Esophagus squamous epithelium (tissue), 5 donors: ENCODE measurements at places on chromosomes 2 and 18.

GRCh38 chr18:179499-179898, 21.1 kb downstream of the USP14 start:
- DNase-seq = no peak

GRCh38 chr2:142914507-142915313, 37.2 kb downstream of the KYNU start:
- DNase-seq = no peak

DNA sequence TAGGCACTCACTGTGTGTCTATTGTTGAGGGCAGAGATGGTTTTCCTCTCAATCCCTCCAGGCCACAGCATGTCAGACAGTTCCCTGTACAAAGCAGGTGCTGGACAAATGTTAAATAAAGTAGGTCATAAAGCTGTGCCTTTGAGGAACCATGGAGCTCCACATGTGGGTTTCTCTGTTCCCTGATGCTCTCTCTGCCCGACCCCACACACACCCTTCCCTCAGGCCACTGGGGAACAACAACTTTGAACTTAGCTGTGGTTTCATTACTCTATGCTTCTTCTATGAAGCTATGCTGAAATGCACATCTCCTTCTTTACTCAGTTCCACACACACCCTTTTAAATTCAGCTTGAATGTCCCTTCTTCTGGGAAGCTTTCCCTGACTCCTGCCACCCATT, 415.3 kb downstream of the HRH4 start:
- no peak for DNase-seq

DNA sequence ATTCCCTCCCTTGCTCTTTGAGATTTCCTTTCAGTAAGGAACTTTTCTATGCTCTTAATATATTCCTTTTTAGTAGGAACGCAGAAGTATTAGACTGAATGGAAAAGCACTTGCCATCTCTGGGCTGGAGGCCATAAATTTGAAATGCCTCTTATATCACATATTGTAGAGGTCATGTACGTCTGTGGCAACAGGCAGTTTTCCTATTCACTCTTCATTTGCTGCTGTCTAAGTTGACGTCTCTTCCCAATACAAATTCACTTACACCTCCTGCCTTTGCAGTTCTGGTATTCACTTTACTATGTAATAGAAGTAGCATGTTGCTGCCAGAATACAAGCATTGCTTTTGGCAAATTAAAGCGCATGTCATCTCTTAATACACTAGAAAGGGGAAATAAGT, 34.7 kb downstream of the MGAT4A start:
- no peak for DNase-seq

DNA sequence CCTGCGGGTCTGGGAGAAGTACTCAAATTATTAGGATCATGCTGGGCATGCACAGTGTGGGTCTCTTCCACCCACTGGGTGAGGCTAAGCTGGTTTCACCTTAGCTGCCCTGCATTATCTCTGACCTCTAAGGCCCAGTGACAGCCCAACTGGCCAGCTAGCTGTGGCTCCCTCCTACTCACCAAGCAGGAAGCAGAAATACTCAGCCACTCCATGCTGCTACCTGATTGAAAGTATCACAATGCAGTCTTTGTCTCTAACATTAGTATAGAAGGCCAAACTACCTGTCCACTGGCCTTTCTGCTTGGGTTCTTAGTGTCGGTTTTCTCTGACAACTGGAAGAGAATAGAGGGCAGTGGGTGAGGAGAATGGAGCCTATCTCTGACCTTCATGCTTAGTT, 47.3 kb upstream of the RAB27B start:
- no peak for DNase-seq

- DNase-seq = no peak
Observed at GRCh38 chr2:25036221-25036559, 5.7 kb upstream of the EFR3B start.

DNA sequence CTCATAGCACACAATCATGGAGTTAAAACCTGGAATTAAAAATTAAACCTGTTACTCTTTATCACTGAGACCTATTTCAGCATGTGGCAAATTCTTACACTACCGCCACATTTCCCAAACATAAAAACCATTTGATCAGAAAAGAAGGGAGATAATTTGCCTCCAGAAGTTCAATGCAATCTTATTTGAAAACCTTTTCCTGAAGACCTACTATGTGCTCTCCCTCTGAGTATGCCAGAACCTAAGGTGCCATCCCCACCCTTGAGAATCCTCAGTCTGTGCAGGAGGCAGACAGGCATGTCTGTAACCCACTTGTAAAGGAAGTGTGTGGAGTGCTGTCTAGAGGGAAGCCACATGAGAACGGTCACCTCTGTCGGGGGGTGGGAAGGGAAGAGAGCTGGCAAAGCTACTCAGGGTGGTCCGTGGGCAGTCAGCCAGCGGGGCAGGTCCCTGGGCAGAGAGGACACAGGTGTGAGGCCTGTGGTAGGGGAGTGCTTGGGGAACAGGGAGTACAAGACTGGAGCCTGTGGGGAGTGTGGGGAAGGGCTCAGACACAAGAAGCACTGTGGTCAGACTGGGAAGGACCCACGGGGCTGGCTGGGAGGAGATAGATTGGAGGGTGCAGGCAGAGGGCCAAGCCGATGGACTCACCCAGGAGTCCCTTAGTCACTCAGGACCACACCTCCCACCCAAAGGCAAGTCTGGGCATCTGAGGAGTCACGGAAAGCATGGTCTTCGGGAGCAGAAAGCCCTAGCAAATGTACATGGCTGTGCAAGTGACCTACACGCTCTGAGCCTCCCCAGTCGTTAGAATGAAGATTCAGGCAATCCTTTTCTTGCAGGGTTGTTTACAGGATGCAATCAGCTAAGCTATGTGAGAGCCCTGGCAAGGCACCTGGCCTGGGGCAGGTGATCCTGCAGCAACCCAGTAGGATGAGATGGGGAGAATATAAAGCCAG, 22.8 kb downstream of the CRACDL start:
- no peak for DNase-seq

GRCh38 chr2:19728125-19728524, 173.7 kb downstream of the TTC32 start:
- no peak for DNase-seq

GRCh38 chr2:32755666-32756065, 127.8 kb downstream of the TTC27 start:
- DNase-seq = no peak

- DNase-seq = no peak
Observed at GRCh38 chr2:594297-594949, 82.8 kb downstream of the TMEM18 start.

DNA sequence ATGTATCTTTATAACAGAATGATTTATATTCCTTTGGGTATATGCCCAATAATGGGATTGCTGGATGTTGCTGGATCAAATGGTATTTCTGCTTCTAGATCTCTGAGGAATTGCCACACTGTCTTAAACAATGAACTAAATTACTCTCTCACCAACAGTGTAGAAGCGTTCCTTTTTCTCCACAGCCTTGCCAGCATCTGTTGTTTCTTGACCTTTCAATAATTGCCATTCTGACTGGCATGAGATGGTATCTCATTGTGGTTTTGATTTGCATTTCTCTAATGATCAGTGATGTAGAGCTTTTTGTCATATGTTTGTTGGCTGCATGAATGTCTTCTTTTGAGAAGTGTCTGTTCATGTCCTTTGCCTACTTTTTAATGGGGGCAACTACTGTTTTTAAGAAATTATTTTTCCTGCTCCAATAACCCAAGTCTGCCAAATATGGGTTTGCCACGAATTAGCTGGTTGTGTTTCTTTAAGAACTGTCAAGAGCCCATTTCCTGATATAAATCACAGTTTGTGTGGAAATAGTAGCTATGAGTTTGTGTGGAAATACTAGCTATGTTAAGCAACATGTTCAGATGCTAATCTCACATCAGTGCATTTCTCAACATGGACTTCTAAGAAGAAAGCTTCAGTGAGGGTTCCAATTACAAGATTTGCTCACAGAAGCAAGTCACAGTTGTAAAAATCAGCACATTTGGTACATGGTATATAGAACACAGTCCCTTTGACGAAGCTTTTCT, 259.4 kb downstream of the ANAPC1 start:
- no peak for DNase-seq

DNA sequence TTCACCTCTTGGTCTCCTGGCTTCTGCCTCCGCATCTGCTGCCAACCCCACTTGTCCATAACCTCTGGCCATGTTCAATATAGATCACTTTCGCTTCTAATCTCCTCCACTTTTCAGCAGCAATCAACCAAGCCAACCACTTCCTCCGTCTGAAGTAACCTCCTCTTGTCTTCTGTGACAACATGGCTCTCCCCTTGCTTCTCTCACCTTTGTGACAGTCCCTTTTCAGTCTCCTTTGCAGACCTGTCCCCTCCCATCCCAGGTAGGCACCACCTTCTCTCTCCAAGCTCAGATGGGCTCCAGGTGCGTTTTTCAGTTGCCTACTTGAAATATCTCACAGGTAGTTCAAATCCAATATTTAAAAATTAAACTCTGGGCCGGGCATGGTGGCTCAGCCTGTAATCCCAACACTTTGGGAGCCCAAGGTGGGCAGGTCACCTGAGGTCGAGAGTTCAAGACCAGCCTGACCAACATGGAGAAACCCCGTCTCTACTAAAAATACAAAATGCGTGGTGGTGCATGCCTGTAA, 4.7 kb upstream of the PSD4 start:
- DNase-seq = no peak

DNA sequence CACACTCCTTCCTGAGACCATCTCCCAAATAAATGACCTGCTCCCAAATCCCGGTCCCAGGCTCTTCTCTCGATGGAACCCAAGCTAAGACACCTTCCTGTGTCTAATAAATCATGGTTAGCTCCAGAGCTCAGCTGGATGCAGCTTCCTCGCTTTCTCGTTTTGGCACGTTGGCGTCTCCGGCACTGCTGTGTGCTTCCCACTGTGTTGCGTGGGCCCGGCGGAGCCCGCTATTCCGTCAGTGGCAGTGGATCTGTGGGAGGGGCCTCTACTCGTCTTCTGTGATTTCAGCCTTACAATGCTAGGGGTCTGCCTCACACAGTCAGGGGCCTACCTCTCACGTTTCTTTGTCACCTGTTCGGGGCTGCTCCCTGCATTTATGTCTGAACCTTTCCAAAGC, 29.4 kb upstream of the YWHAQ start:
- DNase-seq = no peak

DNA sequence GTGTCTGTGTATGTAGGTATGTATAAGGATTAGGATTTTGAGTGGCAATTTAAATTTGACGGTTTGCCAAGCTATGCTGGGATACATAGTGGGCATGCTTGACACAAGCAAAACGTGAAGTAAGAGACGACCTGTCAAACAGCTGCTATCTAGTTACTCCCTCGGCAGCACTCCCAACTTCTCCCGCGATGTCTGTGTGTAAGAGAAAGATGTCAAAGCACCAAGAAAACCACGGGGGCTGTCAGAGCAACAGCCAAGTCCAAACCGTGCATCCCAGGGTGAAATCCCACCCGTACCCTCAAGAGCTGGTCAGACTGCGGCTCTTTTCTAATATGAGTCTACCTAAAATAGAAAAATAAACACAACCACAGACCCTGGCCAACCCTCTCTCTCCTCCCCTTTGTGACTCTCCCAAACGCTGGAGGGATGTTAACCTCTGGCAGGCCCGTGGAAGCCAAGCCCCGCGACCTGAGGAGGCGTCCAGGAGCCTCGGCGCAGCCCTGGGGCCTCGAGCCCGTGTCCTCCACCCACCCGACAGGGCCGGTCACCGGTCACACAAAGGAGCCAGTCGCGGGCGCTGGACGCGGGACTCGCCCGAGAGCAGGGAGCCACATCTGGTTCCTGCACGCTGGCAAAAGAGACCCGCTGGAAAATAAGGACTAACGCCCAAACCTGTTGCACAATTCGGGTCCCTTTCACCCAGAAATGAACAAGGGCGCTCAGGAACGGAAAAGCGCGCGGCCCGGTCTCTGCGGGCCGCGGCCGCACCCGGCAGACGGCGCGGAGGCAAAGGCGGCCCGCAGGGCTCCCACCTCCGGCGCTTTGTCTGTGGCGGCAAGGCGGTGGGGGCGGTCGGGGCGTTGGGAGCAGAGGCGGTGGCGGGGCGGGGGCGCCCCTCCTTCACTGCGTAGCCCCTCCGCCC, 925 bp downstream of the SESTD1 start:
- peak; percentile 5 for DNase-seq

GRCh38 chr18:76494231-76495005, 624 bp downstream of the ZNF516 start:
- DNase-seq = no peak

GRCh38 chr2:72003124-72003523, 144.5 kb downstream of the CYP26B1 start:
- no peak for DNase-seq

- DNase-seq = no peak
Observed at GRCh38 chr2:20959252-20959651, 84.6 kb downstream of the APOB start.

GRCh38 chr2:191521608-191522208, 156.2 kb upstream of the NABP1 start:
- no peak for DNase-seq

GRCh38 chr2:145687442-145688134, 1167.7 kb upstream of the ZEB2 start:
- DNase-seq = no peak

GRCh38 chr18:70645971-70646370, 357.1 kb downstream of the SOCS6 start:
- no peak for DNase-seq

DNA sequence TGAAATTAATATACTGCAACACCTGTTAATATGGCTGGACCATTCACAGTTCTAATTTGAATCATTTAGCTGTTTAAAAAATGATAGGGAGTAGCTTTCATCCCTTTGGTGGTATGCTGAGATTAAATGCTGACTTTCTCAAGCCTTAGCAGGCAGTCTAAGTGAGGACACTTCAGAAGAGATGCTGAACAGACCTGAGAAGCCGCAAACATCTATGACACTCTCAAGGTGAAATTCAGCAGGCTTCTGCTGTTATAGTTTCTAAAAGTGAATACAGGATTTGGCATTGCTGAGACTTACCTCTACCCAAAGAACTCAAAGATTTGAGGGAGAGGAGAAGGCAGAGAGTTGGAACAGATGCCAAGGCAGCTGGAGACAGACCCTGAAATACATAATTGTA, 431.2 kb upstream of the FAM98A start:
- no peak for DNase-seq

DNA sequence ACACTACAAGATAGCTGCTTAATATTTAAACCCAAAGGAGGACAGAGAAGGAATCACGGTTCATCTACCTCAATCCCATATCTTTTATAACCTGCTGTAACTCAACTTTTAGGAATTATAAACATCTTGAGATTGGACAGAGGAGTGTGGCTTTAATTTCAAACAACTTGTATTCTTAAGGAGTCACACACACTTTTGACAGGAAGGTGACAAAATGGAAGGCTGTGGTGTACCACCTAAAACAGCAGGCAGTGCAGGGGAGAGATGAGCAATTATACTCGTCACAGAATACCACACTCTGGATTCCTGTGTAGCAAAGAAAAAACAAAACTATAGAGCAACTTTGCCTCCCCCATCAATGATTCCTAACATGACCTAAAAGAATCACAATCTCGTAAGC, 194.8 kb downstream of the ZEB2 start:
- no peak for DNase-seq

DNA sequence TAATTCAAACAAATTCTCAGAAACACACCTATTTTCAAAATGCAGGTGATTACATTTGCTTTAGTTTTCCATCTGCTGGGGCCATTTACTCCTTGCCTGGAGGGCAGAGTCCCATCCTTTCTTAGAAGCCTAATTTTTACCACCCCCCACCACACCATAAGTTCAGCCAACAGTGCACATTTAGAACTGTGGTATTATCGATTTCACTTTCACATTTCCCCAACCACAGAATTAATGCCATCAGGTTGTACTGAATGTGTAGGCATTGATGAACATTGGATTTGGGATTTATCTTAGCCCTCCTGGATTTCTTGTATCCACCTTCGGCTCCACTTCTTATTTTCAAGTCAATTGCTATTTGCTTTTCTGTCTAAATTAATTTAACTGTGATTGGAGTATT, 4.5 kb downstream of the SCYGR3 start:
- no peak for DNase-seq

GRCh38 chr2:176085861-176086771, 2.4 kb upstream of the EVX2 start:
- DNase-seq = no peak
